ENCODE measurements at places on chromosomes 16 and 17. TPM values are rescaled to one million over a fixed set of nuclear protein-coding genes. Genes with fewer than 3 reads are reported as not detected.

Gene SLC47A1
- total RNA-seq: 0.52 TPM

Gene TMED6
- not detected for total RNA-seq

Gene CACNB1
- 146 TPM for total RNA-seq

Gene CCL8
- total RNA-seq: 1.0 TPM

Gene PDE6G
- total RNA-seq: 1.0 TPM

Data from skeletal muscle tissue (tissue), 5 donors.